T follicular helper cell (primary cell): ENCODE measurements at places on chromosomes 7 and 10.

- DNase-seq = no peak
These were observed 164.9 kb downstream of the ELMO1 start for GRCh38 chr7:37283716-37284115.

DNA sequence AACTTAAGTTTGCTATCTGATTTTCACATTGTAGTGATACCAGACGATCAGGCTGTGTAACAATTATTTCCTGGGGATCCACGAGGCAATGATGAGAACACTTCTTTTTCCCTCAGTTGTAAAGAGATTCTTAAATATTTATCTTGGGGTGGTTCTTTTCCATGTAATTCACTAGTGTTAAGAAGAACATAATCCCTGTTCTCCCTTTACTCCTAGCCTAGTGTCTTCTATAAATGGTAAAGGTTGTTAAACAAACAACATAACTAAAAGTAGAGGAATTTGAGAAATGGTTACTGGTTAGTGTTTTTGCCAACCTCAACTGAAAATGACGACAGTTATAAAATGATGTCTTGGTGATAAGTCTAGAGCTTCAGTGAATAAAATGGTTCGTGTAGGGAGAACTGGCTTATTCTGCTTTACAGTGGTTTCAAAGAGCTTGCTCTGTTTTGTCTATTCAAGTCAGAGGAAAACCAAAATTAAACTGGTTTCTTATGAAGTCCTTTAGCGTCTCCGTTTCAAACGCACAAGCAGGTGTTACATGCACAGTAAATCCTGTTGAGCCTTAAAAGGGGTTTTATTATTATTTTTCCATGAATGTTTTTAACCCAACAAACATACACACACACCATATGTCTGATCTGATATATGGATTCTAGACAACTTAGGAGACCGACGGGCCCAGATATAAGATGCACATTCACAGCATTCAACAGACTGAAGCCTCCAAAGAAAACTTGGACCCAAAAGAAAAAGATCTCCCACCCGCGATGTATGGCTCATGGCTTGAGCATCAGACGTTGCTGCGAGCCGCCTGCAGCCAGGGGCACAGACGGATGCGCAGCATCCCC lies 1.1 kb downstream of the TBX20 start:
- no peak for DNase-seq

GRCh38 chr7:157138424-157139110 lies at the start of gene UBE3C:
TSS of gene UBE3C (plus strand) at chr7:157138926. CDS start at chr7:157139273, 347 bp downstream.
- DNase-seq = peak; percentile 88

- no peak for DNase-seq
These were observed 884.1 kb downstream of the NRG3 start for GRCh38 chr10:82759050-82759449.

DNA sequence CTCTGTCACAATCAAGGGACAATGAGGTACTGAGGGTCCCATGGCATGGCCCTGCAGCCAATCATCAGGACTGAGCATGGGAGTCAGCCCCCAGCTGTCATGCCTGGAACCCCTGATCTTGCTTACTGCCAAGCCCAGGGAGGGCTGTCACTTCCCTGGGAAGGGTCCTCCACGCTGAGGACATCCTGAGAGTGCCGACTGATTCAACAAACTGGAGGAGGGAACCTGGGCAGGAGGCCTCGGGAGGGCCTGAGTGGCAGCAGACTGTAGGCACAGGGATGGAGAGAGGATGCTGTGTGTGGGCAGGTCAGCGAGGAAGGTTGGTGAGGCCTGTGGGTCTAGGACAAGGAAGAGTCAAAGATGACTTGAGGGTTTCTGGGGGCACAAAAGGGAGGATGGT lies 154.3 kb downstream of the ZNF248 start:
- no peak for DNase-seq

DNA sequence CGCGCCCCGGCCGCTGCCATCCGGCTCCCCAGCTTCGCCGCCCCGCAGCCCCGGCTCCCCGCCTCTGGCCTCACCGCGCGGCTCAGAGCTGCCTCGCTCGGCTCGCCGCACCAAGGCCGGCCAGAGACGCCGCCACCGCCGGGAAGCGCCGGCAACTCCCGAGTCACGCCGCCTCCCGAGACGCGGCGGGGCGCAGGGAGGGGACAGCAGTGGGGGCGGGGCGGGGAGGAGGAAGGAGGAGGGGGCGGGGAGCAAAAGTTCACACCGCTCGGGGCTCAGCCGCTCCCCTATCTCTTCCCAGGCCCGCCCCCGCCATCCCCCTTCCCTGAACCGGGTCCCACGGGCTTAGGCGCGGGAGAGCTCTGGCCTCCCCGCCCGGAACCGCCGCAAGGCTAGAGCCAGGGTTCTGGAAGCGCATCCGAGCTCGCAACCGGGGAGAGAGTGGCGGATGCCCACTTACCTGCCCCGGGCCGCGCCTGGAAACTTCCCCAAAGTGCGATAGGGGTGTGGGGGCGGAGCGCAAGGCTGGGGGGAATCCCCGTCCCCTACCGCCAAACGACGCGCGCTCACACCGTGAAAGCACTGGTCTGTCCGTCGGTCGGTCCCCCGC lies 1.0 kb downstream of the CHST15 start:
- DNase-seq = no peak

DNA sequence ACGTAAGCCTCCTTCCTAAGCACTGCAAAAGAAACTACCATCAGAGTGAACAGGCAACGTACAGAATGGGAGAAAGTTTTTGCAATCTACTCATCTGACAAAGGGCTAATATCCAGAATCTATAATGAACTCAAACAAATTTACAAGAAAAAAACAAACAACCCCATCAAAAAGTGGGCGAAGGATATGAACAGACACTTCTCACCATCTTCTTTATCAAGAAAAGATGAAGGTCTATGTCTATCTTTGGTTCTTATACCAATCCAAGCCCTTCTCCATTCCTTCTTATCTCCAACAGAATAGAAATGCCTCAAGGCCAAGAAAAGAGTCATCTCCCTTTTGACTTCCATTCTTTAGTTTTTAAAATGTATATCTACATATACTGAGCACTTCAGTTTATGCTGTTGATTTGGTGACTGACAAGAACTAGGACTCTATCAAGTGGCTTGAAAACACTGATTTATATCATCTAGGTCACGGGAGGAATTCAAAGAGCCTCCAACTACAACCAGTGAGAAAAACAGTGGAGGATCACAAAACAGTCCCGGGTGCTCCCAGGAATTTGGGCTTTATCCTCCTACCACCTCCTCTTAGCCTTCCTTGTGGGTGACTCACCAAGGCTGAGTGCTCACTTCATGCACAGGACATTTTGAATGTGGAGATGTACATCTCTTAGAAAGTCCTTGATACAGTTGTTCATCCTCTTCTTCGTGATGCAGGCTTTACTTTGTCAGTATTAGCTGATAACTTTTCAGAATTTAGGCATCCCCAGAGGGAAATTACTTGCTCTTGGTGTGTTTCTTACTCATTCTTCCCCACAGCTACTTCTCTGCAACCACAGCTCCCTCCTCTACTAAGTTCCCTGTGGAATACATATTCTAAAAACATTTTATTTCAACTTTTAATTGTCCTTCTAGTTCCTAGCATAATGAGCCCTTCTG lies 15.4 kb downstream of the TAS2R41 start:
- DNase-seq = no peak

DNA sequence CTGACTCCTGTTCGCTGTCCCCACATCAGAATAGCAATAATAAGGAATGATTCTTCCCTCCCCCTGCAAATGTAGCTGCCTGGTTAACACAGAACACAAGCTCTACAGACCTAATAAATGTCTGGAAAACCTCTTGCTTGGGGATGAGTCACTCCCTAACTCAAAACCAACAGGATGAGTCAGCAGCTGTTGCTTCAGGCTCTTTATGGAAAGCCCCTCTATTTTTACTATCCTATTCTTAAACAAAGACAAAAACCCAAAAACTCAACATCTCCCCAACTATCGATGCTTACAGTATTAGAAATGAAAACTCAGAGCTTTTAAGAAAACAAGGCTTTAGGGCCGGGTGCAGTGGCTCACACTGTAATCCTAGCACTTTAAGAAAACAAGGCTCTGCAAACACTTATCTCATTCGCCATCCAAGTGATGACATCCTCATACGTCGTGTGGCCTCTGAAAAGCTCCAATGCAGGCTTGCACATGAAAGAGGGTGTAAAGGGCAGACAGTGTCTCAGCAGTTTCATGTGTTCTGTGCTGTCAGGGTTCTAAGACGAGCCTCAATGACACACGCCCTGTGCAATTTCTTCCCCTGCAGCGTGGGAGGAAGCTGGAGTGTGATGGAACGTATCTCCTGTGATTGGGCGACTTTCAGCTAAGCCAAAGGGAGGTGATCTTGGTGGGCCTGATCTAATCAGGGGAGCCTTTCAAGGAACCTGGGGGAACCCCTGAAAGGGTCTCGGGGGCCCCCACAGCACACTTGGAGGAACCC lies 70.1 kb downstream of the AMZ1 start:
- no peak for DNase-seq

- DNase-seq = no peak
These were observed 83.5 kb downstream of the MAPK8 start for GRCh38 chr10:48389846-48390557.

- no peak for DNase-seq
These were observed 60.3 kb upstream of the MALRD1 start for GRCh38 chr10:18988338-18988737.

DNA sequence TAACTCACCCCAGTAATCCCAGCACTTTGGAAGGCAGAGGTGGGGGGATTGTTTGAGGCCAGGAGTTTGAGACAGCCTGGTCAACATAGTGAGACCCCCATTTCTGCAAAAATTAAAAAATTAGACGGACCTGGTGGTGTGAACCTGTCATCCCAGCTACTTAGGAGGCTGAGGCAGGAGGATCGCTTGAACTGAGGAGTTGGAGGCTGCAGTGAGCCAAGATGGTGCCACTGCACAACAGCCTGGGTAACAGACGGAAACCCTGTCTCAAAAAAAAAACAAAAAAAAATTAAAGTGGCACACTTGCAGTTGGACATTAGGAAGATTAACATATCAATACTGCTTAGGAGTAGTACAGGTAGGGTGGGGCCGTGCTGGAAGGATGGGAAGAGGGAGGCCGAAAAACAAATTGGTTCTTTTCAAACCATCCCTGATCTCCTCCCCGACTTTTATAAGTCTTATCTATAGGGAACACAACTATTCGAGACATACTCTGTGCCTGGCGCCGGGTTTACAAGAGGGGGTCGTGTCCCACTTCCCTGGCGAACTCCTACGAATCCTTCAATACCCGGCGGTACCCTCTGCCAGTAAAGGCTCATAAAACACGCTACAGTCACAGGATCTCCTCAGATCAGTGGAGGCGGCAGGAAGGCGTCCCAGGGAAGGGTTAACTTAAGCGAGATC lies 628 bp downstream of the TAF6 start:
- DNase-seq = no peak

- DNase-seq = no peak
These were observed 151.6 kb downstream of the SND1 start for GRCh38 chr7:127803626-127804025.

GRCh38 chr10:103672345-103672744 lies 178.8 kb downstream of the NEURL1 start:
- DNase-seq = no peak

GRCh38 chr10:3723766-3724165 lies 61.2 kb downstream of the KLF6 start:
- no peak for DNase-seq

DNA sequence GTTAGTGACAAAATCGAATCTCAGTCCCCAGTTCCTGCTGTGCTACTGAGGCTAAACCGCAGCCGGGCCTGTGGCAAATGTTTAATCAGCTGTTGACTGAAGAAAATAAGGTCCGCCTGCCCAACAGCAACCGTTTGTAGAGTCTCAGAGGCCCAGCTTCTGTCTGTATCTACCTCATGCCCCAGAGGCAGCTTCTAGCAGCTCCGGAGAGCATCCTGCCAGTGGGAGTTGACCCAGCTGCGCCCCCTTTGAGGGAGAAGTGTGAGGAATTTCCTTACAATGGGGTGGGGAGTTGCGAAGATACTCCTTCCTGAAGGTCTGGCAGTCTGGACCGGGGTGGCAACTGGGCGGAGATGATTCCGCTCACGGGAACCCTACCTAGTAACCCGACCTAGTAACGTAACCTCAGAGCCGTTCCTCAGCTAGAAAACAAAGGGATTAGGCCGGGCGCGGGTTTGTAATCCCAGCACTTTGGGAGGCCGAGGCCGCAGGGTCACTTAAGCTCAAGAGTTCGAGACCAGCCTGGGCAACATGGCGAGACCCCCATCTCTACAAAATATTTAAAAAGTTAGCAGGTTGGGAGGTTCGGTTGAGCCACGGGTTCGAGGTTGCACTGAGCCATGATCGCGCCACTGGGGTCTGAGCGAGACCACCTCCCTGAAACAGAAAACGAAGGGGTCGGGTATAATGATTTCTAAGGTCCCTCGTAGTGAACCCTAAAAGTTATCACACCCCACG lies 846 bp upstream of the ZNF775 start:
- peak; percentile 37 for DNase-seq

DNA sequence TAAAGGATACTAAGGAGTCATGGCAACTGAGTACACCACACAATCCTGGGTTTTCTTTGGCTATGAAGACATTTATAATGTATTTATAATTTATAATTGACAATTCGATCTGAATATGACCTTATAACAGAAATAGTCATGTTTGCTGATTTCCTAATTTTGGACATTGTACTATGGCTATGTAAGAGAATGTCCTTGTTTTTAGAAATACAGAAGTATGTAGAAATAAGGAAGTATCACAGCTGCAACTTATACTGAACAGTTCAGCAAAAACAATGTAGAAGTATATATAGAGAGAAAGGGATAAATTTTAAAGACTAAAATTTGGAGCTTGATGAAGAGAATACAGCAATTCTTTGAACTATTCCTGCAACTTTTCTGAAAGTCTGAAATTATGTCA lies 32.6 kb downstream of the PRLHR start:
- DNase-seq = no peak

- DNase-seq = no peak
These were observed 39.2 kb downstream of the PTPRE start for GRCh38 chr10:127945948-127946711.

DNA sequence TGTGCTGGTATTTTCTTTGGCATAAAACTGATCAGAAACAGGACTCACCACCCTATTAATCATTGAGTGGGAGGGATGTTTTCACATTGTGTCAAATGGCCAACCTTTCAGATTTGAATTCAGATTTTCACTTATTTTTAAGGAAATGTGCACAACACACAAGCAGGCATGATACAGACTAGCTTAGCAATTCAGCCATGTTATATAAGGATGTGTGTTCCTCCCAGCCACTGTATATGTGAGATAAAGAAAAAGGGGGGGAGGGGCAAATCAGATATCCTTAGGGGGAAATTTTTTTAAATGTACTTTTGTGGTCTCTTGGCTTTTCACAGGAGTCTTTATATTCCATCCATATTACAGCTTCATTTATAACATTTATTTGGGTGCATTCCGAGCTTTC lies 3.1 kb downstream of the GAD2 start:
- no peak for DNase-seq

- DNase-seq = no peak
These were observed 216.4 kb downstream of the CXCL12 start for GRCh38 chr10:44168478-44168877.
